ENCODE measurements at places on chromosomes 2 and 18.

DNA sequence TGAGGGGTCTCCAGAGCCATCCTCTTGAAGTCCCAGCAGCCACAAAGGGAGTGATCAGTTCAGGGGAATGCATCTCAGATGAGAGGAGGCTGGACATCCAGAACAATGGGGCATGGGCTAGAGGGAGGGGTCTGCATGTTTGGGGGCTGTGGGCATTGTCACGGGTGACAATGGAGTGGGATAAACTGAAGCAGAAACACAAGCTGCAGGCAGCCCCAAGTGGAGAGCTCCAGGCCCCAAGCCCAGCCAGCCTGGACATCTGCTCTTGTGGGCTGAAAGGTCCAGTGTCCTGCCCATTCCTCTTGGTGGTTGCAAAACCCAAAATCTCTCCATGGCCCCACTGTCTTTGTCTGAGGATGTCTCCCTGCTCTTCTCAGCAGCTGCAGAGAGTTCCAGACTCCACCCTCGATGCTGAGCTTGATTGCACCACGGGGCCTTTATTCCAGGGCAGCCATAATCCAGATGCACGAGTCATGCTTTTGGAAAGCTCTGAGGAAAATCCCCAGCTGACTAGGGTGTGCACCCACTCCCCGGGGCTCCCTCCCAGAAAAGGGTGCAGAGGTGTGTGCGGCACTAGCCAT is 149.4 kb downstream of the TNS1 start:
- DNase-seq: no peak

DNA sequence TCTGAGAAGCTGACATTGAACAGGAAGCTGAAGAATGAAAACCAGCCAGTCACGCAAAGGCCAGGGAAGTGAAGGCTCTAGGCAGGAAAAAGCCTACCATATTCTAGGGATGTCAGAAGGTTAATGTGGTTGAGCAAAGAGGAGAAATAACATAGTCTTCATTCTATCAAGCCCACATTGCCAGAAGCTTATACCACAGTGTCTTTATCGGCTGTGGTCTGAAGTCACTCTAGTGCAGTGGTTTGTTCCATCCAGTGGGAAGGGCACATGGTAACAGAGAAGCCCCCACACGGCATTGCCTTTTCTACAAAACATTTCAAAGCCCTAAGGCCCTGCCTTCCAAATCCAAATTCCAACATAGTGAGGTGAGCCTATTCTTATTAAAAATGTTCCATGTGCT is 311.3 kb downstream of the TNS1 start:
- no peak for DNase-seq

GRCh38 chr2:48080534-48081316 is 174.4 kb upstream of the FBXO11 start:
- no peak for DNase-seq

GRCh38 chr2:241329669-241330615 is 14.2 kb downstream of the SEPTIN2 start:
- DNase-seq: no peak

DNA sequence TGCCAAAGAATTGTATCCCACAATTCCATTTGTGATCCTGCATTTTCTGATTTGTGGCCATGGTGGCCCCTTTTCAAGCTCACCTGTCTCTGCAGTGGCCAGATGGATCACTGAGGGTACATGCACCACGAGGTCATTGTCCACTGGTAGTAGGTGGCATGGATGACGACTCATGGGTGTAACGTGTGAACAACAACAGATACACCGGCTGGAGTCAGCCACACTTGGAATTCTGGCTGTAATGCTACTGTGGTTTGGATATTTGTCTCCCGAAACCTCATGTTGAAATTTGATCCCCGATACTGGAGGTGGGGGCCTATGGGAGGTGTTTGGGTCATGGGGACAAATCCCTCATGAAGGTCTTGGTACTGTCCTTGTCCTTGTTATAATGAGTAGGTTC is 102.2 kb upstream of the TAF1B start:
- no peak for DNase-seq

GRCh38 chr2:8061219-8061618 is 620.6 kb upstream of the ID2 start:
- DNase-seq: no peak

- no peak for DNase-seq
These were observed 3.7 kb upstream of the SFT2D3 start for GRCh38 chr2:127697482-127698180.

- DNase-seq: no peak
These were observed 95.7 kb upstream of the HS6ST1 start for GRCh38 chr2:128414351-128414750.

DNA sequence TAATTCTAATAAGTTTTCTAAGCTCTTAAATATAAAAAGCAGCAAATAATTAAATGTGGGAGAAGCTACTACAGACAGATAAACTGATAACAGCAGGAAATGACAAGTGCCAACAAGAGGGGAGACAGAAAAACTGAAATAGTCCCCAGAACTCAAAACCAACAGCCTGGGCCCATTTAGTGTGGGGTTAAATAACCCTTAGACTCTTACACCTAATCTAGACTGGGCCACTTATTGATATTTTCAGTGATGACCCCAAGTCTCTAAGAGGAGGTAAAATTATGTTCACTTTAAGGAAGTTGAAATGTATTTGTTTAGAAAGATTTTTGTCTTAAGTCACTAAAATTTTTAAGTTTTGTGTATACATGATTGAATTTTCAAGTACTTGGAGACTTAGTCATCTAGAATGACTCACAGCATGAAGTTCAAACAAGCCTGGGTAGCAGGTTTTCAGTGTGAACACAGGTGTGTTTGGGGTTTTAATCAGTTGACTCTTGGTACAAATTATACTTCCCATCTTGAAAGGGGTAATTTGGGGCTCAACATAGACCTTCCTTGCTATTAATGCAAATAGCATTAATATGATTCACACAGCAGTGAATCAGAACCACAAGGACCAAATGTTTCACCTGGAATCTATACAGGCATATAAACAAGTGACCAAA is 54.9 kb upstream of the MYO3B start:
- DNase-seq: no peak

GRCh38 chr2:221527776-221528309 is 44.3 kb downstream of the EPHA4 start:
- DNase-seq: no peak

Data from esophagus squamous epithelium (tissue), 5 donors.